ENCODE measurements at places on chromosomes 6 and 20. TPM values are rescaled to one million over a fixed set of nuclear protein-coding genes. Genes with fewer than 3 reads are reported as not detected.

DZANK1 gene
- total RNA-seq, result 0.93 TPM

KIF25 gene
- 0.28 TPM for total RNA-seq

DNA sequence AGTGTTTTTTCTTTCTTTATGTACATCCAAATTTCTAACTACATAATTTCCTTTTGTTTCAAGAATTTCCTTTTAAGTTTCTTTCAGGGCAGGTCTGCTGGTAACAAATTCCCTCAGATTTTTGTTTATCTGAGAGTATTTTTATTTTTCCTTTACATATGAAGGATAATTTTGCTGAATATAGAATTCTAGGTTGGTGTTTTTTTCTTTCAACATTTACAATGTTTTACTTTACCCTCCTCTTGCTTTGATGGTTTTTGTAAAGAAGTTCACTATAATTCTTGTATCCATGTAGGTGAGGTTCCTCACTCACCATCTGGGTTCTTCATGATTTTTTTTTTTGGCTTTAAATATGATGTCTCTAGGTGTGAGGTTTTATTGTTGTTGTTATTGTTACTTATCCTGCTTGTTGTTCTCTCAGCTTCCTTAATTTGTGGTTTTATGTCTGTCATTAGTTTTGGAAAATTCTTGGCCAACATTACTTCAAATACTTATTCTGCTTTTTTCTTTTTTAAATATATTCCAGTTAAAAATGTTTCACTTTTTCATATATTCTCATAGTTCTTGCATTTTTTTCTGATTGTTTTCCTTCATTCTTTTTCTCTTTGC is 580.1 kb upstream of the CITED2 start:
- H3K36me3 ChIP-seq, result no peaks in the 10 kb centered on the region
- H3K4me3 ChIP-seq, result no peak overlapping the region
- no peaks in the 10 kb centered on the region for H3K27me3 ChIP-seq
- DNase-seq, result no peak
- H3K27ac ChIP-seq, result no peak overlapping the region
- no peaks in the 10 kb centered on the region for H3K4me1 ChIP-seq

GRCh38 chr6:96276856-96277255 is 244.8 kb upstream of the UFL1 start:
- H3K36me3 ChIP-seq, result no peaks in the 10 kb centered on the region
- H3K4me1 ChIP-seq, result no peaks in the 10 kb centered on the region
- no peak overlapping the region for H3K4me3 ChIP-seq
- no peaks in the 10 kb centered on the region for H3K27me3 ChIP-seq
- no peak overlapping the region for H3K27ac ChIP-seq

GRCh38 chr6:63319939-63320338 is at the start of gene LGSN:
TSS of gene LGSN (minus strand) at chr6:63319983. CDS start at chr6:63319943, 40 bp downstream.
- H3K27ac ChIP-seq, result no peak within 1 kb of the TSS
- H3K27me3 ChIP-seq, result no peaks in the 10 kb centered on the region
- H3K4me1 ChIP-seq, result no peaks in the 10 kb centered on the region
- no peak within 1 kb of the TSS for H3K4me3 ChIP-seq
- H3K36me3 ChIP-seq, result no peaks in the 10 kb centered on the region

DNA sequence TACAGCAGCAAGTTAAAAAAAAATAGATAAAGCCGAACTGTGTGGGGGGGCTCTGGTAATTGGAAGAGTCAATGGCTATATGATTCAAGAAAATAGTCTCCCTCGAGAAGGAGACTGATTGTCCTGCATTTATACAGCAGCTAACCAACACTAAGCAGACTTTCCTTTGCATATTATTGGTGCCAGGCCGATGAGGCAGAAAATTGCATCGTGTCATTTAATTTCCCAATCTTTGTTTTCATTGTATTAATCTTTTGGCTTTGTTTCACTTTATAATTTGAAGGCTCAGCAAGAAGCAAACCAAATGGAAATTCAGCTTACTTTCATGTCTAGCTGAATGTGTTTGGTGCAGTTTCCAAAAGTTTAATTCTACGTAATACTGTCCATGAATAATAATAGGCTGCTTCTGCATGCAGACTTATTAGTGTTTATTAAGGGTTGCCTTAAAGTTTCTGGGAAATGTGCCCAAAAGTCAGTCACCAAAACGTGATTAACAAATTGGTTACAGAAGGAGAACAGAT is 258.5 kb downstream of the HACE1 start:
- no peak overlapping the region for H3K27ac ChIP-seq
- no peaks in the 10 kb centered on the region for H3K36me3 ChIP-seq
- no peak overlapping the region for H3K4me3 ChIP-seq
- H3K4me1 ChIP-seq, result no peaks in the 10 kb centered on the region
- H3K27me3 ChIP-seq, result no peaks in the 10 kb centered on the region

DNA sequence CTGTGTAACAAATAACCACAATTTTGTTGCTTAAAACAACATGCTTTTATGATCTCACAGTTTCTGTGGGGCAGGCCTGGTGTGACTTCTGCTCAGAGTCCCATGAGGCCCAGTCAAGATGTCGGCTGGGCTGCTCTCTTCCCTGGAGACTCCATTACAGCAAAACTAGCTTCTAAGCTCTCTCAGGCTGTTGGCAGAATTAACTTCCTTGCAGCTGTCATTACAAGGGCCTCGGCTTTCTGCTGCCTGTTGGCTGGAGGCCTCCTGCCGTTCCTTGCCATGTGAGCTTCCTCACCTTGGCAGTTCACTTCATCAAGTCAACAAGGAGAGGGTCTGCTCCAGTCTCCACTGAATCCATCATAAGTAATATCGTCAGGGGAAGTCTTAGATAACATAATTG is 659.2 kb downstream of the PRKN start:
- no peak for DNase-seq
- no peaks in the 10 kb centered on the region for H3K36me3 ChIP-seq
- no peaks in the 10 kb centered on the region for H3K27me3 ChIP-seq
- H3K27ac ChIP-seq, result no peak overlapping the region
- H3K4me1 ChIP-seq, result no peaks in the 10 kb centered on the region
- no peak overlapping the region for H3K4me3 ChIP-seq

Measured in pancreas (tissue), 10 donors.